ENCODE measurements at places on chromosomes 1 and 21.
A peak's percentile ranks its signal among the peaks of the same experiment; 100 is the strongest.

- no peak for DNase-seq
Observed at GRCh38 chr1:41724926-41725325, 193.8 kb downstream of the HIVEP3 start.

DNA sequence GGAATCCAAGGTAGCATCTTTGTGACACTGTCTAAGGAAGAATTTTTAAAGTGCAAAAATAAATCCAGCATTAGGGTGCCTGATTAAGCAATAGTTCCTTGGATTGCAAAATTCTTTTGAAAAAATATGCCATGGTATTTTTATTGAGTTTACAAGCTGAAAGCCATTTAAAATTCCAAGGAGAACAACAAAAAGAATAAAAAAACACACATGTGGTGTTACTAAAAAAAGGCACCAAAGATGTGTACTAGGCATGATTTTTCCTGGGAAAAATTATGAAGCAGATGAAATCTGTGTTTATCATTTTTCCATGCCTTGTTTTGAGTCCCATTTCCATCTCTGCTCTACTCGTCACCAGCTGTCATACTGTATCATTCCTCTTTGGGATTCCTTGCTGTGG lies 157.0 kb upstream of the ZNHIT6 start:
- DNase-seq, result no peak

- no peak for DNase-seq
Observed at GRCh38 chr1:74368335-74368734, 133.1 kb downstream of the TNNI3K start.

- DNase-seq, result no peak
Observed at GRCh38 chr1:160578175-160578524, 1.1 kb downstream of the CD84 start.

DNA sequence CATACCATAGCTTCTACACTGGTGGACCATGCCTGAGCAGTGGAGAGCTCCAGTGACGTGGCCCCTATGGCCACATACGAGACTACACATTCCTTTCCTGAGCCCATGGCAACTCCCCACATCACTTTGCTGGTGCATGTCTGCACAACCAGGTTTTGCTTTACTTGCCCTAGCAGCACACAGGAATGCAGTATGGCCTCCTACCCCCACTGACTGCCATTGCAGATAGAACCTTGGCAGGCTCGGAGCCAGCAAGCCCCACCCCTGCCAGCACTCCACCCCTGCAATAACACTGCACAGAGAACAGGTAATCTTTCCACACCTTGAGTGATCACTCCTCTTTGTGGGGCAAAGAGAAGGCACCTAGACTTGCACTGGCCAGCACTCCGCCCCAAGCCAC lies 531.9 kb upstream of the CAMK1G start:
- DNase-seq, result no peak

GRCh38 chr21:15893902-15894301 lies 164.1 kb downstream of the USP25 start:
- no peak for DNase-seq

- no peak for DNase-seq
Observed at GRCh38 chr1:166920561-166921475, 44.8 kb upstream of the TADA1 start.

- no peak for DNase-seq
Observed at GRCh38 chr1:162003830-162004215, 19.8 kb downstream of the OLFML2B start.

DNA sequence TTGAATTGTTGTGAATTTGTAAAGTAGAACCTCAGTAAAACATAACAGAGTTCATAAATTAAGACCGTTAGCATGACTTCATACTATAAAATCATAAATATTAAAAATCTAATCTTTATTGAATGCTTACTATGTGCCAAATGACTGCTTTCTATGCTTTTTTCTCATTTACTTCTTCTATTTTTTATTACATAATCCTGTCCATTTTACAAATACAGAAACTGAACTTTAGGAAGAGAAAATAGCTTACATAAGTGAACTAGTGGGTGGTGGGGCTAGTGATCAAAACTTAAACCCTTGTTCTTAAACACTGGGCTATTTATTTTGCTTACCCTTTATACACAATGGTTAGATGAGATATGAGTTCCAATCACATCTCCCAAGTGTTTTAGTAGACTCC lies 122.3 kb downstream of the ZC3H11B start:
- no peak for DNase-seq

DNA sequence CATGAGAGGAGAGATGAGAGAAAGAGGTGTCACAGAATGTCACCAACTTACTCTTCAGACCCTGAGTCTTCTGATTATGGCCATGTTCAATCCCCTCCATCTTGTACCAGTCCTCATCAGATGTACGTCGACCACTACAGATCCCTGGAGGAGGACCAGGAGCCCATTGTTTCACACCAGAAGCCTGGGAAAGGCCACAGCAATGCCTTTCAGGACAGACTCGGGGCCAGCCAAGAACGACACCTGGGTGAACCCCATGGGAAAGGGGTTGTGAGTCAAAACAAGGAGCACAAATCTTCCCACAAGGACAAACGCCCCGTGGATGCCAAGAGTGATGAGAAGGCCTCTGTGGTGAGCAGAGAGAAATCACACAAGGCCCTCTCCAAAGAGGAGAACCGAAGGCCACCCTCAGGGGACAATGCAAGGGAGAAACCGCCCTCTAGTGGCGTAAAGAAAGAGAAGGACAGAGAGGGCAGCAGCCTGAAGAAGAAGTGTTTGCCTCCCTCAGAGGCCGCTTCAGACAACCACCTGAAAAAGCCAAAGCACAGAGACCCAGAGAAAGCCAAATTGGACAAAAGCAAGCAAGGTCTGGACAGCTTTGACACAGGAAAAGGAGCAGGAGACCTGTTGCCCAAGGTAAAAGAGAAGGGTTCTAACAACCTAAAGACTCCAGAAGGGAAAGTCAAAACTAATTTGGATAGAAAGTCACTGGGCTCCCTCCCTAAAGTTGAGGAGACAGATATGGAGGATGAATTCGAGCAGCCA lies 8.0 kb downstream of the ELOA start:
- DNase-seq, result peak; percentile 16

DNA sequence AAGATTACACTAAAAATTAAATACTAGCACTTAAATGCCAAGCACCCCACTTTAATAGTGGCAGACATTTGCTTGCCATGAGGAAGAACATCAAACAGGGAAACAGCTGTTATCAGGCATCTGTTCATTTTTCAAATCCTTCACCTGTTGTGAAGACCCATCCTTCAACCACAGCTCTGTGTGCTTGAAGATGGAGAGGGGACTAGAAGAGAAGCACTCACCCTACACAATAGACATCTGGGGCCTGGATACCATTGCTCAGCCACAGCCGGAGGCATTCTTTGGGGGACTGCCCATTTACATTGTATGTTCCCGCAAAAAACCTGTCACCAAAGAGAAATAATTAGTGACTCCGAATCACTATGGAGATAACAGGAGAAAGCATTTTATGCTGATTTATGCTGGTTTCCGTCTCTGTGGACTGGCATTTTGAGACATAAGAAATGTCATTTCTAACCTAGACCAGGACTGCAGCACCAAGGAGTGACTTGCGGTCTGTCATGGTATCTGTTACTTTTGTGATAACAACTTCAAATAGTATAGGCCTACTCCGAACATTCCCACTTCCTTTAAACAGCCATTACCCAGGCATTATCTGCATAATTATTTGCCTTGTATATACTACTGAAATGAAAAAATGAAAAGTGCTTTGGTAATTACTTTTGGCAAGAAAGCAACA lies 28.8 kb upstream of the MTF1 start:
- DNase-seq, result no peak

GRCh38 chr1:228393268-228393701 lies 13.3 kb downstream of the TRIM11 start:
- no peak for DNase-seq

DNA sequence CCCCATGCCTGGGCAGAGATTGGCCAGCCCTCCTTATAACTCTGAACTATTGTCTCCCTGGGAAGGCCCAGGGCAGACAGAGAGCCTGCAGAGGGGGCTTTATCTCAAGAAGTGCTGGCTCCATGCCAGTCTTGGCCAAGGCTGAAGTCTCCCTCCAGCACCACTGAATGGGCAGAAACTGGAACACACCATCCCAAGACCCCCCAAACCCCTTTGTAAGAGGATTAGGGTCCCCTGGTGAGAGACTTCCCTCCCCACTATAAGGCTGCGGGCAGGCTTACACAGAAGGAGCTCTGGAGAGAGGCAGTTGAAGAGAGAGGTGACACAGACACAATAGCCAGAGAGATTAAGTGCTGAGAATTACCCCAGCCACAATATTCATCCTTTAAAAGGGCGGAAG lies 97.2 kb downstream of the NAV1 start:
- no peak for DNase-seq

GRCh38 chr1:179599623-179600249 lies 8.1 kb downstream of the TDRD5 start:
- DNase-seq, result no peak

GRCh38 chr1:183634429-183635065 lies 1.0 kb downstream of the ARPC5 start:
- DNase-seq, result no peak

GRCh38 chr1:169110236-169110635 lies 3.7 kb downstream of the ATP1B1 start:
- no peak for DNase-seq

- DNase-seq, result peak; percentile 26
Observed at GRCh38 chr1:48776393-48777218, at the start of gene BEND5. TSS of gene BEND5 (minus strand) at chr1:48776891. CDS start at chr1:48776831, 60 bp downstream.

GRCh38 chr21:17051054-17051453 lies 461.8 kb upstream of the CXADR start:
- DNase-seq, result no peak

- DNase-seq, result no peak
Observed at GRCh38 chr1:9164919-9165318, 36.0 kb upstream of the GPR157 start.

- no peak for DNase-seq
Observed at GRCh38 chr1:31904339-31905092, 33.7 kb downstream of the PTP4A2 start.

DNA sequence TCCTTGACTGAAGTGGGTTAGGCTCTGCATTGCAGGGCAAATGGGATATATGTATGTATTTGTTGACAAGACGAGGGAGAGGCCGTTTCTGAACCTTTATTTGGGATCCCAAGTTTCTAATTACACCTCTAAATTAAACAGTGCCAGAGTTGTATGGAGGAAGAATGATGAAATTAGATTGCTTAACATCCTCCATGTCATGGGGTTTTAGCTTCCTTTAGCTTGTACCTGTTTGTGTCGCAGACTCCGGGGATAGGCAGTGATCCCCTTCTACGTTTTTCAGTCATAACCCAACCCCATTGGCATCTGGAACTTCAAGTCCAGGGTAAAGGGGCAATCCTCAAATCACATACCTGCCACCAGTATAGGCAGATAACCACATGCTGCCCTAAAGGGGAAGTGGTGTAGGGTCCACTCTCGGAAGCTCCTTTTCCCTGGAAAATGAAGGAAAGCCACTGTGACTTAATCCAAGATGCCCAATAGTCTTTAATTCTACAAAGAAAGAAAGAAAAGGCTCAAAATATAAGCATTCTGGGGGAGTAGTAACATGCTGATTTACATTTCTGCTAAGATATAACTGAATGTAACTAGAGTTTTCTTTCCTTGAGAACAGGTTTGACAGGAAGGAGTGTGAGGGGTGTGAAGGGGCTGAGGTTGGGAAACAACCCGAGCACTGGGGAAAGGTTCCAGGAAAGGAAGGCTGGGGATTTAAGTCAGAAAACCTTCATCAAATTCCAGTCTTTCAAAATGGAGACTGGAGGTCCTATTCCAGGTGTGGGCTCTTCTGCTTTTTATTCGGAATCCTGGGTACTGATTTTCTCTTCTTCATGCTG lies 77.6 kb downstream of the RGL1 start:
- no peak for DNase-seq

DNA sequence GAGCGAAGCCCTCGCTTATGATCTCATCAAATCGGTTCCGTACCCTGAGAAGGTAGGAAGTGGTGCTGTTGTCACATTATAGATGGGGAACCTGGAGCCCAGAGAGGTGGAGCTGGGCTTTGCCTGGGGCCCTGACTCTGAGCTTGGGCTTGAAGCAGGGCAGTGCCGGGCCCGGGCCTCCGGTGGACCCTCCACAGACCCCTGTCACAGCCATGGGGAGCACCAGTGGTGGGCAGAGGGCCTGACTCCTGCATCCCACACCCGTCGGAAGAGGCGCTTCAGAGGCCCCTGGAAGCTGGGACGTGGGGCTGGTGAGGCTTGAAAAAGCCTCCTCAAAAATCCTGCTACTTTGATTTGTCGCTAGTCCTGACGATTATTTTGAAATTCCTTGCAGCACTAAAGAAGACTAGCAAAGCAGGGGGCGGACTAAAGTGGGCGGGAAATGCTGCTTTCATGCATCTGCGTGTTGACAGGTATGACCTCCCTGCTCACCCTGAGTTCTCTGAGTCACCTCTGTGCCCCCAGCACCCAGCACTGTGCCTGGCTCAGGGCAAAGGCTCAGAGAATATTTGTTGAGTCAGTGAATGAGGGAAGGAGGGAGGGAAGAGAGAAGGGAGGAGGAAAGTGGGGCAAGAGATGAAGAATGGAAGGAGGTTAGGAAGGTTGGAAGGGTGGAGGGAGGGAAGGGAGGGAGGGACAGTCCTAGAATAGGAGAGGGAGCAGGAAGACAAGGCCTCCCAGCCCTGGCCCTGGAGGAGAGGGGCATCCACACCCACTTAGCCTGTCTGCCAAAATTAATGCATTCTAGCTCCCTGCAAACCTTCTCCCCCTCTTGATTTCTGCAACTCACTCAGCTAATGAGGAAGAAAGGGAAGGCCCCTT lies 262.8 kb upstream of the VAMP3 start:
- DNase-seq, result no peak

- DNase-seq, result no peak
Observed at GRCh38 chr1:71586030-71586429, 505.2 kb upstream of the ZRANB2 start.

- DNase-seq, result no peak
Observed at GRCh38 chr1:59125676-59126320, 171.1 kb upstream of the FGGY start.

DNA sequence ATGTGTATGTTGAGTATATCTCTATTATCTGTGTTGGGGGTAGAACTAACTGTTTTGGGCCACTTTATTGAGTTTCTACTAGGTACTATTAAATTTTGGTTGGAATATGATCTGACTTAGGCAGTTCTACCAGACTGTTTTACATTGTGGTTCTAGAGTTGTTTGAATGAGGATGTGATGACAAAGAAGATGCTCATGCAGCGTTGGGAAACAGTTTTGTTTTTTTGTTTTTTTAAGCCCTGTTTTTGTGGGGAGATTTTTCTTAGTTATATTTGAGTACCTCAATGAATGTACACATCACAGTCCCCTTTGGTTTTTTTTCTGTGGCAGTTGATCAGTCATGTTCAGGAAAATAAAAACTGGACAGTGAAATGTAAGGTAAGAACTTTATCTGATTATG lies 40.1 kb downstream of the TMED5 start:
- DNase-seq, result no peak

DNA sequence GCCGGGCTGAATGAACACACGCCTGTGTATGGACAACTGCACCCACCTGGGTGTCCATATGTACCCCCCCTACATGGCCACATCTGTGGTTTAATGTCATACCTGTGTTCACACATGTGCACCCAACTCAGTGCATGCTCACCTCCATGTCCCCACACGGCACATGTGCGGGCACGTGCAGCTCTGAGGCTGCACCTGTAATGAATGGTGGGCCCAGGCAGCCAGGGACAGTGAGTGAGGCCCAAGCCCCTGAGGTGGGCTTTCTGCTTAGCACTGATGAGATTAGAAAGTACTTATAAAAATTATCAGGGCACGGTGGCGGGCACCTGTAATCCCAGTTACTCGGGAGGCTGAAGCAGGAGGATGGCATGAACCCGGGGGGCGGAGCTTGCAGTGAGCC lies 42.5 kb upstream of the CSF3R start:
- no peak for DNase-seq

- DNase-seq, result no peak
Observed at GRCh38 chr1:33455539-33456501, 16.6 kb upstream of the ZSCAN20 start.

All from activated T-cell treated with anti-CD3 and anti-CD28 coated beads for 24 hours (primary cell).